T-helper 2 cell (primary cell): ENCODE measurements at places on chromosomes 2 and 18.

DNA sequence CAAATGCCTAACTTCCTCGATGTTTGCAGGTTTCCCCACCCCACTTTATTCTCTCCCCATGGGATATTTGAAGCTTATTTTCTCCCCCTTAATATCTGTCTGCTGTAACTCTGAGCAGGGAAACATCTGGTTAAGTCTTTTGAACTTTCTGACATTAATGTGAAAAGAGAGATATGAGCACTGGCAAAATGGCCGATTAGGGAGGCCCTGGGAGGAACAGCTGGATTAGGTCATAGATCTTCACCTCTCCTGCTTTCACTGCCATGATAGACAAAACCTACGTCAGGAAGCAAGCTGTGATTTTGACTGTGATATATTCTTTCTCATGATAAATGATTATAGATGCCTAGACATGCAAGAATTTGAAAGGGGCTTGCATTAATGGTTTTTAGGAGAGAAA, 43.6 kb downstream of the LYPD6B start:
- no peak for DNase-seq

DNA sequence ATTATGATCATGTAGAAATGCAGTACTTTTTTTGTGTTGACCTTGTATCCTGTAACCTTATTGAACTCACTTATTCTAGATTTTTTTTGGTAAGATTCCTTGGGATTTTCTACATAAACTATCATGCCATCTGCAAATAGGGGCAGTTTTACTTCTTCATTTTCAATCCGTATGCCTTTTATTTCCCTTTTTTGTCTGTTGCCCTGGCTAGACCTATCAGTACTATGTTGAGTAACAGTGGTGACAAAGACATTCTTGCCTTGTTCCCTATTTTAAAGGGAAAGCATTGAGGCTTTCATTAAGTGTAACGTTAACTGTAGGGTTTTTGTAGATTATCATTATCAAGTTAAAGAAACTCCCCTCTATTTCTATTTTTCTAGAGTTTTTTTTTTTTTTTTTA, 92.3 kb downstream of the LYPD1 start:
- no peak for DNase-seq

GRCh38 chr2:47945046-47945781, 38.9 kb upstream of the FBXO11 start:
- no peak for DNase-seq

DNA sequence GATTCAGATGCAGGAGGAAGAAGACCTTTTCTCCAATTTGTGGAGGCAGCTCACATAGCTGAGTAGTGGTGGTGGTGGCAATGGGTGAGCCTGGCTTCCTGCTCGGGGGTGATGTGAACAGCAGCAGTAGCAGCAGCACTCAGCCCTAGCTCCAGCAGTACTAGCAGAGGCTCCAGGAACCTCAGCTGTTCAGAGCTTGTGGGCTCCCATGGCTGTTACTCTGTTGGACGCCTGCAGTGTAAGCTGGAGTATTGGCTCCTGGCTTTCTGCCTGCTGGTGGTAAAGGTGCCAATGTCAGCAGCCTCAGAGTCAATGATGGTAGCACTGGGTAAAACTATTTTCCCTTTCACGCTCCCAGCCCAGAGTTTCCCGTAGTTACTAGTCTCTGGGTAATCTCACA, 3.1 kb upstream of the SEH1L start:
- DNase-seq: no peak

GRCh38 chr18:58605027-58606020, 23.6 kb downstream of the ALPK2 start:
- DNase-seq: no peak

GRCh38 chr2:235937936-235938335, 230.2 kb downstream of the GBX2 start:
- DNase-seq: no peak

- DNase-seq: no peak
Measured at GRCh38 chr18:46917803-46918600, 600 bp downstream of the KATNAL2 start.

GRCh38 chr18:58288921-58289797, 245.1 kb downstream of the NEDD4L start:
- DNase-seq: no peak

DNA sequence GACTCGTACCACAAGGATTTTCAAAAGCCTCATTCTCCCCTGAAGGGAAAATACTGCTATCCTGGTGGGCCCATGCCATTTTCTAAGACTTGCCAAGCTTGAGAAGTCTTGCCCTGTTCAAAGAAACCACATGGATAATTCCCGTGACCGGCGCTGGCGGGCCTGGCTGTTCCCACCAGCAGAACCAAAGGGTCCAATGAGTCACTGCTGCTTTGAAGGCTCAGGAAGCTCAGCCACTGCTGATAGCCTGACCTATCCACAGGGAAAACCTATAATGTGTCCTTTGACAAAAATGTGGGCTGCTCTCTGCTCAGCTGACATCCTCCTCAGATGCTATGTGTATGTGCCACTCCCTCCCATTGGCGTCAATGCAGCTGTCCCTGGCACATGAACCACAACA, 137.9 kb upstream of the RAB12 start:
- DNase-seq: no peak

GRCh38 chr18:10274301-10274700, 180.1 kb upstream of the APCDD1 start:
- no peak for DNase-seq

DNA sequence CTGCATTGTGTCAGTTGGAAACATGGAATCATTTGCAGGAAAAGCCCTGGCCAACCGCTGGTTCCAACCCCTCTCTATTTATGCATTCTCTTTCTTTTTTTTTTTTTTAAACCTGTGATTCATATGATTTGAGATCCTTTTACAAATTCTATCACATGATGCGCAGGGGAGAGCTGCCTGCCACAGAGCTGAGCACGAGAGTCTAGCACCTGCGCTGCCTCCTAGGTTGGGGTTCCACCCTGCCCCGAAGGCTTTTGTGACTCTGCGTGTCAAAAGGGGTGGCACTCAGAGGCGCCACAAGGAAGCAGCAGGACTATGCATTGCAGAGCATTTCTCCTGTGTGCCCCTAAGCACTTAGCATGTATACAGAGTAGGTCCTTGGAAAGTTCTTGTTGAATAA, 17.3 kb upstream of the ESPNL start:
- no peak for DNase-seq

GRCh38 chr2:6995391-6996097, 78.3 kb downstream of the RNF144A start:
- no peak for DNase-seq

GRCh38 chr18:2537296-2537695, 34.0 kb downstream of the METTL4 start:
- DNase-seq: no peak

DNA sequence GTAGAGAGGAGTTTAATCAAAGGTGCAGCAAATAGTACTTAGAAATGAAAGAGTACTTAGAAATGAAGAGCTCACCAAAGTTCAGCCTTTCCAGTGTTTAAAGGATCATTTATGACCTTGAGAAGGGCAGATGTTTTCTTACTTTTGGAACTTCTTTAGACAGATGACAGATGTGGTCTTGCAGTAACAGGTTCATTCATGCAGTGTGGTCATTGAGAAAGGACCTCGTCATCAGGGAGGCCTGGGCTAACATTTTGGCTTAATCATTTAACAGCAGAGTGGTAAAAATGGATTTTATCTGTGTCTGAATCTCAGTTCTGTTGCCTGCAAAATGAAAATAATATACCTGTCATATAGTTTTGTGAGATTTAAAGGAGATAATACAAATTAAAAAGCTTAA, 75.1 kb upstream of the NT5C1B start:
- DNase-seq: no peak

- DNase-seq: no peak
Measured at GRCh38 chr2:62741127-62741526, 35.6 kb downstream of the EHBP1 start.

DNA sequence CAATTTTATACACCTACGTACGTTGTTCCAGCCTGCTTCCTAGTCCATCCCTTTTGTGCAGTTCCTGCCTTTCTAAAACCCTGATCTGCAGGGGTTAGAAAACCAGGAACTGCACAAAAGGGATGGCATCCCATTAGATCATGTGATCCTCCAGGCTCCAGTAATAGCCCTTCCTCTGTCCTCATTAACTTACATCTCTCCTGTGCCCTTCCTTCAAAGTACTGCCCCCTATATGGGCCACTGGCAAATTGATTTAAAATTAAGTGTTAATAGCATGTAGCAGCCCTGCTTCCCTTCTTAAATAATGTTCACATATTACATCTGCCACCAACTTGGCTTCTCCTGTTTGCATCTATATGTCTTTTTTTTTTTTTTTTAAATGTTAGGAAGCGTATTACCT, 61.3 kb upstream of the NXPH2 start:
- DNase-seq: no peak

DNA sequence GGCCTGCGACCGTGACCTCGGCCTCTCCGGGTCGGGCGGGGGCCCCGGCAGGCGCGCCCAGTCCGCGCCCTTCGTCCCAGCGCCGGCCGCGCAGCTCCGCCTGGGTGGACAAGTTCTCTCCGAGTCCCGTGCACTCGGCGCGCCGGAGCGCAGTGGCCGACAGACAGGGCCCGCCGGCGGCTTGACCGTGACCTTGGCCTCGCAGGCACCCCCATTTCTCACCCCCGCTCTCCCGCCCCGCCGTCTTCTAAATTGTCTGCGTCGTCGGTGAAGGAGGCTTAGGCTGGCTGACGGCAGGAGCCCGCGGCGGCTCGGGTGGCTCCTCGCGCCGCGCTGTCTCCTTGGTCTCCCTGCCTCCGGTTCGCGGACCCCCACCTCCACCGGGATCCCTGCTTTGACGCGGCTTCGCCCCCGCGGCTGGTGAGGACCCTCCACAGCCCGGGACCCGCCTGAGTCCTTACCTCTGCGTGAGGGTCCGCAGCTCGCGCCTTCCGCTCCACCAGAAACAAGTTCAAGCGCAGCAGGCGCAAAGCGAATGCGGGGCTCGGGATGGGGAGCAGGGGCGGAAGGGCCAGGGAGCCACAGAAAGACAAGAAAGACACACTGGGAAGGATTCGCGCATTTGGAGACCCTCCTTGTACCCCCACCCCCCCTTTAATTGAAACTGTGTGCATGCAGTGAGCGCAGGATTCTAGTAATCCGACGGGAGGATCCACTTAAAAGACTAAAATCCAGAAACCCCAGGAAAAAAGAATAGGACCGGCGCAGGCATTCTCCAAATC, 4.0 kb downstream of the PTGR3 start:
- DNase-seq: no peak

GRCh38 chr2:110637093-110637492, 40.8 kb downstream of the BUB1 start:
- no peak for DNase-seq

DNA sequence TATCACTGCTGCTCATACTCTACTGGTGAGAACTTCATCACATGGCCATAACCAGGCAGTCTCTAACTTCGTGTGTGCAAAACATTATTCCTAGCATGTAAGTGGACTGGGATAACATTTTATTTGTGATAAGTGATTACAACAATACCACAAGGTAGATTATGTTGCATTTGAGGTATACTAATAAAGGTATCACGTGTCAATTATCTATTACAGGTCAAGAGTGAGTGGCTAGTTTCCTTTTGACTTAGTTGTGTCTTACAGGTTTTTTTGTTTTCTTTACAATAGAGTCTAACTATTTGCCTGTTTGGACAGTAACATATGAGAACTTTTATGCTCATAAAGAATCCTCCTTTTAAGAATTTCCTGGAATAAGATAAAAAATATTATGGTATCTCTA, 67.2 kb upstream of the DSC1 start:
- DNase-seq: no peak

- no peak for DNase-seq
Measured at GRCh38 chr18:41022484-41022883, 932.5 kb upstream of the PIK3C3 start.

DNA sequence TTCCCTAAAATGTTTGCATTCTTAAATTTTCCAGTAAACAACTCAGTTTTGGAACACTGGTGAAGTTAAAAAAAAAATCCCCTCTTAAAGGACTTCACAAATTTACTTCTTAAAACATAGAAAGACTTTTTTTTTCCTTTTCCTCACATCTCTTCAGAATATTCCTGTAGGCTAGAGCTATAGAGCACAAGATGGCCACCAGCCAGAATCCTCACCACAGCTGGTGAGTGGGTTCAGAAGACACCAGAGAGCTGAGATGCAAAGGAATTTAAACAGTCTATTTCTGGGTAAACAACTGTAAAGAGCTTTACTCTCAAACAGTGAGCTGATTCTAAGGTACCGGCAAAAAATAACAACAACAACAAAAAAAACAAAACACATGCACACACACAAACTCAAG, 252.8 kb downstream of the LRP1B start:
- DNase-seq: no peak

DNA sequence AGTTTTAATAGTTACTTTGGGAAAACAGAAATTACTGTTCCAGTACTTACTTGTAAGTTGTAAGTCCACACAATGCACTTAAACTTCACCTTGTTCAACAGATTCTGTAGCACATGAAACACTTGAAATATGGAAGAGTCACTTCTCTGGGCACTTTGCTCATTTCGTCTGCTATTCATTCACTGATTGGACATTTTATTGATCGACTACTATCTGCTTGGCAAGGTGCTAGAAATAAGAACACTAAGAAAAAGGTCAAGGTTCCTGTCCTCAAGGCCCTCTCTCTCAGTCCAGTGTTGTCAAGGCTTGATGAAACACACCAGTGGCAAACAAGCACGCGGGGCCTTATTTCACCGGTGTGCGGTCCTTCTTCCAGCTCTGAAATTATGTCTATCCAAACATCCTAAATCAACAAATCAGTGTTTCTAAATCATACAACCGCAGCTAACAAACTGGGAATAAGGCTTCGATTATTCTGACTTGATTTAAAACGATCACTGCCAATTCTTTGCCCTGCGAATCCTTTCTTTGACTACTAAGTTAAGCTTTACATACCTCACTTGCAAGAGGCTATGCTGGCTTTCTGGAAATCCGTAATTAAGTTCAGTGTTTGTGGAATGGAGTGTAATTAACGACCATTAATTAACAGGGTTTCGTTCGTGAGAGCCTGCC, 780 bp upstream of the ITGAV start:
- no peak for DNase-seq

- DNase-seq: no peak
Measured at GRCh38 chr2:118527571-118527970, 319.9 kb downstream of the EN1 start.

- no peak for DNase-seq
Measured at GRCh38 chr18:5630057-5630899, 86.5 kb upstream of the EPB41L3 start.

GRCh38 chr2:56286936-56287335, 103.1 kb downstream of the CCDC85A start:
- no peak for DNase-seq
